ENCODE measurements at places on chromosomes 4 and X. TPM values are rescaled to one million over a fixed set of nuclear protein-coding genes. Genes with fewer than 3 reads are reported as not detected.
A peak's percentile ranks its signal among the peaks of the same experiment; 100 is the strongest.

GRCh38 chr4:95386410-95386809 is 162.4 kb downstream of the UNC5C start:
- no peak for DNase-seq

DNA sequence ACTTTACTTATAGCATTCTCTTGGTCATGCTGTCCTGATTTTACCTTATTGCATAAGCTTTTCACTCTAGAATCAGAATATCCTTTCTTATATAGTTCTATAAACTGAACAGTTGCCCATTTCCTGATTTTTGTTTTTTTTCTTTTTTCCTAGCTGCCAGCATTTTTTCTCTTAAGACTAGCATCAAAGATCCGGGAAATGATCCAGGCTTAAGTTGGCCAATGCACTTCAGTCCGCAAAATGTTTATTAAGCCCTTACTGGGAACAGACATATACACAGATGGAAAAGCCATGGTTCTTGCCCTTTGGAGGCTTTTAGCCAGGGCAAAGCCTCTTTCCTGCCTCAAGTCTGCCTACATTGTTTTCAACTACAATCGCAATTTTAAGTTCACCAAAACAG is 10.1 kb upstream of the BMP2K start:
- DNase-seq: no peak

GRCh38 chr4:154367659-154368058 is 123.9 kb downstream of the DCHS2 start:
- DNase-seq: no peak

- DNase-seq: no peak
These were observed 17.8 kb upstream of the TBC1D19 start for GRCh38 chr4:26566133-26566532.

DNA sequence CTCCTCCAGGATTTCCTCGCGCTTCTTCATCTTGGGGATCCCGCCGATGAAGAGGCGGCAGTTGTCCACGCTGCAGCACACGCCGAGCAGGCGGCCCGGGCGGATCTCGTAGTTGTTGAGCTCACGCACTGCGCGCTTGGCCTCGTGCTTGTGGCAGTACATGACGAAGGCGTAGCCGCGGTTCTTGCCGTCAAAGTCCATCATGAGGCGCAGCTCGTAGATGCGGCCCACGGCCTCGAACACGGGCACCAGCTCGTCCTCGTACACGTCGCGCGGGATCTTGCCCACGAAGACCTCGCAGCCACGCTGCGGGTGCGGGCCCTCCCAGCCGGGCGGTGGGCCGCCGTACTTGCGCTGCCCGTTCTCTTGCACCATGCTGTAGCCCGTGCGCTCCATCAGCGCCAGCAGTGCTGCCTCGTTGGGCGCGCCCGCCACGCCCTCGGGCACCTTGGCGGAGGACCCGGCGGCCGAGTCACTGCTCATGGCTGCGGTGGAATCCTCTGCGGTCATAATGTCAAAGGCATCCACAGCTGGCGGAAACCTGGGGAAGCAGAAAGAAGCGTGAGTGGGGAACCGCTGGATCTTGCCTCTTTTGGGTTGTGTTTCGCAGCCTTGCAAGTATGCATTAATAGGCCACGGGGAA is 103.4 kb downstream of the CHRNA9 start:
- no peak for DNase-seq

GRCh38 chrX:110315551-110315950 is 2.3 kb downstream of the AMMECR1 start:
- DNase-seq: no peak

DNA sequence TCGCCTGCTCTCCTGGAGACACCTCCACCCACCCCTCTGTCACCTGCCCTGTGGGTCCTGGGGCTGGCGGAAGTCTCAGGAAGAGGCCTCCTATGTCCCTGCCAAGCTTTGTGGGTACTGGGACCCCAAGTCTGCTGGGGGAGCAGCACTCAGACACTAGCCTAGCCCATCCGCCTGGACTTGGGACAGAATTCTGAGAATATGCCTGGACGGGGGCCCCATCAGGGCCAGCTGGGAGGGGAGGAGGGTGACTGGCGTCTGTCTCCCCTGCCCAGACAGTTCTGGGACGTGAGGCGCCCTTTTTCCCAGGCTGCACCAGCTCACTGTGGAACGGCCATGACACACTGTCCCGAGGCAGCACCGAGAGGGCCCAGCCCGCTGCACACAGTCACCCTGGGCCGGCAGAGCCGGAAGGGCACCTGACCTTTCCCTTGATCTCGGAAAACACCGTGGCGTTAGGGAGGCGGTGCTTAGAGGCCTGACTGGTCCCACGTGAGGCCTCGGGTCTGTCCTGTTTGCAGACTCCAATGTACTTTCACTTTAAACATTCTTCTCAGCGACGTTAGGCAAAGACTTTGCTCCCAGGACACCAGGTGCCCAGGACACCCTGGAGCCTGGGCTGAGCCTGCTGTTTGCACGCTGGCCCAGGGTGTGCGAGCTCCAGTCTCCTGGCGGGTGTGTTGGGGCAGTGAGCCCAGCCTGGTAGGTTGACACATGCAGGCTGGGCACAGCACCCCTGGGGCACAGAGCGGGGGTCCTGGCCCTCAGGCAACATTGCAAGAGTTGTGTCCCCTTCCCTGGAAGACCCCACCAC is 700 bp downstream of the SLC26A1 start:
- DNase-seq: peak; percentile 27

DNA sequence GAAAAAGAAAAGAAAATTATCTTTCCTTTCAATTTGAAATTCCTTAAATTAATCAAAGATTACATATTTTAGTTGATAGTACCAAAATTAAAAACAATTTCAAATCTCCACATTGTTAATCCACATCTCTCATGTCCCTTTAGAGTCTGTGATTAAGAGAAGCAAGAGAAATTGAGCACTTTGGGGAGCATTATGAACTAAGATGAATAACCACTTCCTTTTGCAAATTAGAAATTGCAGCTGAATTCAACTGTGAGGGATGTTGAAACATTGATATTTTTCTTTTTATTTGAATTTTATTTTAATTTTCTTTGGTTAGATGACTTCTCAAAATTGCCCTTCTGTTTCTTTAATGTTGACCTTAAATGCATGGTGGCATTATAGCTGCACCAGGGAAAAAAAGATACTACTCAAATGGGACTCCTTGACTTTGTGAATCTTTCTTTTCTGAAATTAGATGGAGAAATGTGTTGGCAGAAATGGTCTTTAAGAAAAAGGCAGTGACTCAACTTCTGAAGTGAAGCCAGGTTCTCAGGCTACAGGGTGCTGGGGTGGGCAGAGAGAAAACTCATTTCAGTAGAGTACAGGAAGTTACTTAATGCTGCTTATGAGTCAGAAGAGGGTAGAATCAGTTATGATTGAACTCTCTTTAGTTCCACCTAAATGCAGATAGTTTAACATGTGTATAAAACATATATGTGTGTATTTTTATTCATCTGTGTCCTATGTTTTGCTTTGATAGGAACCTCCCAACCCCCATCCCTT is 92.0 kb upstream of the TNIP3 start:
- DNase-seq: no peak

GRCh38 chr4:86302251-86302650 is 57.6 kb downstream of the MAPK10 start:
- DNase-seq: no peak

GRCh38 chr4:72951147-72951546 is 118.4 kb downstream of the COX18 start:
- no peak for DNase-seq

- DNase-seq: no peak
These were observed 721 bp upstream of the TMEM150C start for GRCh38 chr4:82562564-82562854.

GRCh38 chr4:41696763-41697162 is 51.8 kb downstream of the PHOX2B start:
- no peak for DNase-seq

- no peak for DNase-seq
These were observed 22.2 kb downstream of the PDGFC start for GRCh38 chr4:156949373-156949814.

ARHGEF6 gene
- total RNA-seq: 59.5 TPM

JAKMIP1 gene
- total RNA-seq: 2.4 TPM

PABPC5 gene
- total RNA-seq: 9.5 TPM

Measured in glutamatergic neuron (in vitro differentiated cells).